ENCODE measurements at places on chromosomes 7 and 10.
A peak's percentile ranks its signal among the peaks of the same experiment; 100 is the strongest.

GRCh38 chr7:91127959-91128358, 136.3 kb upstream of the FZD1 start:
- DNase-seq: no peak

DNA sequence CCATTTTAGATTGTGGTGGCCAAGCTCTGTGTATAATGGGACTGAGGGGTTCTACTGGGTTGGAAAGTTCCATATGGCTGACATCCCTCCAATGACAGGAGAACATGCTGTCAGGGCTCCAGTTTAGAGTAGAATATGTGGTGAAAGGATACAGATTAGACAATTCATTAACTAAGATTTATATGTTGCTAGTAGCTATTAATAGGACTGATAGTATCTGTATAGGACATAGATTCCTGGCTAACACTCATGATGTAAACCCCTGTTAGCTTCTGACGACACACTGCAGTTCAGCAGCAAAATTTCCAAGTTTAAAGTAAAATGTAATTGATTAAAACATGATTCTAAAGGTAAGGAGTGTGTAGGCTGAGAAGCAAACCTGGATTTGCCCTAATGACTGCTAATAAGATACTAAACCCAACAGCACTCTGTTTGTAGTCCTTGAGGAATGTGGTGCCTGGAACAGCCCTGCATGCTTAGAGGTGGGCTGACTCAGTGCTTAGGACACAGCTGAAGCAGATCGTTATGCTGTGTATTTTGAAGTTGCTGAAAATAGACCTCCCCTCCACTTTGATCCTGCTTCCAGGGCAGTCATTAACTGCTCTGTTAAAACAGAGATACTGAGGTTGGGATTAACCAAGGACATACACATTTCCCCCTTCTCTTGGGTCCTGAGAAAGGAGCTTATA, 1129.6 kb downstream of the SORCS3 start:
- no peak for DNase-seq

DNA sequence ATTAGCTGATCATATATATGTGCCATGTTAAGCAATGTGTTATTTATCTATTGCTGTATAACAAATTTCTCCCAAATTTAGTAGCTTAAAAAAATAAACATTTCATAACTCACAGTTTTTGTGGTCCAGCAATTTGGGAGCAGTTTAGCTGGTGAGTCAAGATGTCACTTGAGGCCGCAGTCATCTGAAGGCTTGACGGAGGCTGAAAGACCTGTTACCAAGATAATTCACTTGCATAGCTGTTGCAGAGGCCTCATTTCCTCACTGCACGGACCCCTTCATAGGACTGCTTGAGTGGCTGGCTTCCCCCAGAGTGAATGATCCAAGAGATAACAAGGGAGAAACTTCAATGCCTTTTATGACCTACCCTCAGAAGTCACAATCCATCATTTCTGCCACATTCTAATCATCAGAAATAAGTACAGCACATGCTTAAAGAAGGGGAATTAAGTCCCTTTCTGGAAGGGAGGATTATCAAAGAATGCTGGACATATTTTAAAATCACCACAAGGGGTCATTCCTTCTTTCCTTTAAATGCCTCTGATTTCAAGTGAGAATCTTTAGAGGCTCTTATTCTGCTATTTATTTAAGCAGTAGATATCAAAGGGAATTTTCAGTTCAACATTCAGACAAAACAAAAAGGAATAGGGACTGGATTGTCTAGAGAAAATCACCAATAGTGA, 10.5 kb upstream of the SRPK2 start:
- no peak for DNase-seq

DNA sequence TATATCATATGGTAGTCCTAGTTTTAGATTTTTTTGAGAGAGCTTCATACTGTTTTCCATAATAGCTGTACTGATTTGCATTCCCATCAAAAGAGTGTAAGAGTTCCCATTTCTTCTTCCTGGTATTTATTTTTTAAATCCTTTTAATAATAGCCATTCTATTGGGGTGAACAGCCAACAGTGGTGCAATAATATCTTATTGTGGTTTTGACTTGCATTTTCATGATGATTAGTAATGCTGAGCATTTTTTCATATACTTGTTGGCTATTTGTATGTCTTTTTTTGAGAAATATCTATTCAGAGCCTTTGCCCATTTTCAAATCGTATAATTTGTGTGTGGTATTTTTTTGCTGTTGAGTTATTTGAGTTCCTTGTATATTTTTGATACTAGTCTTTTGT, 167.4 kb downstream of the FZD1 start:
- no peak for DNase-seq

- no peak for DNase-seq
Measured at GRCh38 chr10:18109341-18109870, 30.8 kb upstream of the CACNB2 start.

GRCh38 chr10:62803724-62804355, 680 bp upstream of the ADO start:
- DNase-seq: no peak

- DNase-seq: no peak
Measured at GRCh38 chr10:87589645-87590051, 70.0 kb upstream of the PAPSS2 start.

DNA sequence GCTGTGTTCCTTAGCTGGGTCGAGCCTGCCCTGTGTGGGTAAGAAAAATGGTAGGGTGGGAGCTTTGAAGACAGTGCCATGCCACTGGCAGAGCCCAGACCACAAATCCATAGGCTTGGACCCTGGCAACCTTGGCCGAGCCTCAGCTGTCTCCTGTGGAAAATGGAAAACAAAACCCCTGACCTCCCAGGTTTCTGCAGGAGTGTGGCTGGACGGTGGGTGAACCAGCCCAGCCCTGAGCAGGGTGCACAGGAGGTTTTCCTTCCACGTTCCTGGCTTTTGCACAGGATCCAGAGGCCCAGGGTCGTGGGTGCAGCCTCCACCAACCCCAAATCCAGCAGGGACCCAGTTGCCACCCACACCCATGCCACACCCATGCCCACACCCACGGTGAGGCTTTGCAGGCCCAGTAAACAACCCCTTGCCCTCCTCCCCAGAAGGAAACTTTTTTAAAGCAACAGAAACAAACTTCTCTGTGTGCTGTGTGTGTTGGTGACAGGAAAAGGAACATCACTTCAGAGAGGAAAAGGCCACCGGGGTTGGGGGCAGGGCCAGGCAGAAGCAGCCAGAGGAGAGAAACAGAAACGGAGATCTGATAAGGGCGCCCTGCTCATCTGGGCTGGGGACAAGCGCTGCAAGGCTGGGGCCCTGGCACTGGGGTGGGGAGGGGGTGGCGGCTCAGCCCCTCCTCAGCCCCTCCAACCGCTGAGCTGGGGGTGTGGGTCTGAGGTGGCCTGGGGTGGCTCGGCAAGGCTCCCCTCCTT, 20.7 kb upstream of the ZMIZ1 start:
- DNase-seq: peak; percentile 68

- peak; percentile 21 for DNase-seq
Measured at GRCh38 chr7:131327049-131327625, 539 bp upstream of the MKLN1 start.

DNA sequence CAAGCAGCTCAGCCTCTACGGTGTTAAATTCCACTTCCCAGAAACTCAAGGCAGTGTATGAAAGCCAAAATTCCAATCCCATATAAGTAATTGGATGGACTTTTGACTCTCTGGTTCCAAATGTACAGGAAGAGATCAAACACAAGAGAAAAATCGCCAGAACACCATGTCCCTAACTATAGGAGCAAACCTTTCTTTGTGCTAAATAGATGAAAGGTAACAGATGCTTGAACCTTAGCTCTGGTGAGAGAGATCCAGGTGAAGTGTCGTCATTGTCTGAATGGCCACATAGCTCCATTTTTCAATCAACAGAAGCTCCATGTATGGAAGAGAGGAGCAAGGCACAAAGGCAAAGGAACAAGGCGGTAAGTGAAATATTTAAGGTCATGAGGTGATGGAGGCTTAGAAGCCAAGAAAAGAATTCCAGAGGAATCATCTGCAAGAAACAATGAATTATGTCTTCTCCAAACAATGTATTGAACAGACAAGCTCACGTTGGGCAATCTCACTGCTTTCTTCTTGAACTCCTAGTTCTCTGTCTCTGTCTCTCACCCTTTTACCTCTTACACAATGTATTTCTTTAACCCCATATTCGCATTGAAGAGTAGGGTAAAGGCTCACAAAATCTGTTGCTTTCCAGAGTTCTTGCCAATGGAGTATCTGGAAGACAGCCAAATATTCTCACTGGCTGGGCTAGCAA, 585.1 kb downstream of the GATA3 start:
- DNase-seq: no peak

GRCh38 chr7:130699686-130700085, 13.3 kb upstream of the TSGA13 start:
- DNase-seq: peak; percentile 4

DNA sequence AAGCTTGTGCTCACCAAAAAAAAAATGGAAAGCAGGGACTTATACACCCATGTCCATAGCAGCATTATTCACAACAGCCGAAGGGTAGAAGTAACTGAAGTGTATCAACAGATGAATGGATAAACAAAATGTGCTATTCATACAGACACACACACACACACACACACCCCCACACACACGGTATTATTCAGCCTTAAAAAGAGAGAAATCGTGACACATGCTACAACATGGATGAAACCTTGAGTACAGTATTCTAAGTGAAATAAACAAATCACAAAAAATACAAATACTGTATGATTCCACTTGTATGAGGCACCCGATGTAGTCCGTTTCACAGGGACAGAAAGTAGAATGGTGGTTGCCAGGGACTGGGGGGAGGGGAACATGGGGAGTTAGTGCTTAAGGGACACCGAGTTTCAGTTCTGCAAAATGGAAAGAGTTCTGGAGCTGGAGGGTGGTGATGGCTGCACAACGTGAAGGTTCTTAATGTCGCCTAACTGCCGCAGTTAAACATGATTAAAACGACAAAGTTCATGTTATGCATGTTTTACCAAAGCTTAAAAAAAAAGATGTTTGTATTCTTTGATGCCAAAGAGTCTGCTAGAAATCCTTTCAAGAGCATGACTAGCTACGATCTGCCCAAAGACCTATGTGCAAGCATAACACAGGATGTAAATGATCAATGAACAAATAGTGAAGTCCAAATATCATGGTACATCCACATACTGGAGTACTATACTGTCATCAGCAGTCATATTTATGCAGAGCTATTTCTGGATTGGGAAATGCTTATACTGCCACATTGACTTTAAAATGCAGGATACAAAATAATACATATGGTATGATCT, 7.2 kb downstream of the TNS3 start:
- DNase-seq: no peak

GRCh38 chr7:46386428-46387399, 465.6 kb upstream of the IGFBP3 start:
- DNase-seq: no peak

- no peak for DNase-seq
Measured at GRCh38 chr7:3282457-3282856, 18.6 kb upstream of the SDK1 start.

GRCh38 chr7:21731977-21732376, 189.1 kb downstream of the DNAH11 start:
- no peak for DNase-seq

DNA sequence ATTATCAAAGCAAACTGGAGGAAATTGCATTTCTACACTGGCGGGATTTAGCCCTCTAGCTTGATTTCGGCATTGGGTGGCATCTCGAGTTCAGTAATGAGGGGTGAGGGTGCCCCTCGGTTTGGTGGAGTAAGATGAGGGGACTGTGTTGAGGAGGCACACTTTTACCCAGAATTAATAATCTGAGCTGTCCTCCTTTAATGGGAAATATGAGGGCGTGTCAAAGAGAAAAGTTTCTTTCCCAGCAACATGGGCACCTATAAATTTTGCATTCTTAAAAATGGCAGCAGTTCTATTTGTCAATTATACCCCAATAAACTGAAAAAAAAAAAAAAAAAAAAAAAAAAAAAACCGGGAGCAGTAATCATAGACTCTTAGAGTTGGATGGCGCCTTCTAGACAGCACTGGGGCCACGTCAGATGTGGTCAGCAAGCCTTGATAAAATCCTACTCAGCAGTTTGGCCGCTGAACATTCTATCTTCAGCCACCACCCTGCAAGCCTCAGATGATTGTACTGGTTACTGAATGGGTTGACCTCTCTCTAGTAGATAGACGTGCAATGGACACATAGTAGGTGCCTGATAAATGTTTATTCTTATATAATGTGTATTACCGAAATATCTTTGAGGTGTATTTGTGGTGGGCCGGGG, 931 bp downstream of the PAPSS2 start:
- no peak for DNase-seq

DNA sequence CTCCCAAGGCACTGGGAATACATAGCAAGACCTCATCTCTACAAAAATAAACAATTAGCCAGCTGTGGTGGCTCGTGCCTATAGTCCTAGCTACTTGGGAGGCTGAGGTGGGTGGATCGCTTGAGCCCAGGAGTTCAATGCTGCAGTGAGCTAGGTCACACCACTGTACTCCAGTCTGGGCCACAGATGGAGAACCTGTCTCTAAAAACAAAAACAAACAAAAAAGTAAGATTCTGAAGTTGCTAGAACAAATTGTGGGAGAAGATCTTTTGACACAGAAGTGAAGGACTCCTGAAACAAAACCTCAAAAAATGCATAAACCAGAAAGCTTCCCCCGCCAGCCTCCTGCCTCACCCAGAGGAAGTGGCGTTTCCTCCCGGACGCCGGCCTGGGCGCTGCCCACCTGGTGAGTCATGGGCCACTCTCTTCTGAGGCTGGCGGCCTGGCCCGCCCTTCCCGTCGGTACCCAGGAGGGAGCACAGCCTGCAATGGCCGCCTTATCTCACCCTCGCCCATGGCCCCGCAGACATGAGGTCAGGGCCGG, 25.4 kb upstream of the ELN start:
- peak; percentile 49 for DNase-seq

- no peak for DNase-seq
Measured at GRCh38 chr10:49283491-49283890, 15.5 kb upstream of the C10orf71 start.

DNA sequence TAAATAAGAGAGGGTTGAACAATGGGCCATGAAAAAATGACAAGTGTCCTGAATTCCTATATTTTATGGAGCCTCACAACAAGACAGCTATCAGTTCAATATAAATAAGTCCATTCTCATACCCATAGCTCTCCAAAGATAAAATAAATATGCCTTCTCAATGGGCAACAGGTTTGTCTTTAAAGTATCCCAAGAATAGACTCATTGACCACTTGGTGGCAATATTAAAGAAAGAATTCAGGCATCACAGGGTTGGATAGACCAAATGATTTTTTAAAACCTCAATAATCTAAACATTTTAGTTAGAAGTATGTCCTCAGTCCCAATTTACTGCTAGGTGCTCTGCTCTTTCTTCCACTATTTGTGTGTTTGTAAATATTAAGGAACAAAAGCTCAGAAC, 165.1 kb upstream of the WNT16 start:
- DNase-seq: no peak

GRCh38 chr7:121741896-121742295, 131.1 kb upstream of the PTPRZ1 start:
- no peak for DNase-seq

GRCh38 chr10:88491314-88491713, 91.8 kb downstream of the RNLS start:
- DNase-seq: no peak

DNA sequence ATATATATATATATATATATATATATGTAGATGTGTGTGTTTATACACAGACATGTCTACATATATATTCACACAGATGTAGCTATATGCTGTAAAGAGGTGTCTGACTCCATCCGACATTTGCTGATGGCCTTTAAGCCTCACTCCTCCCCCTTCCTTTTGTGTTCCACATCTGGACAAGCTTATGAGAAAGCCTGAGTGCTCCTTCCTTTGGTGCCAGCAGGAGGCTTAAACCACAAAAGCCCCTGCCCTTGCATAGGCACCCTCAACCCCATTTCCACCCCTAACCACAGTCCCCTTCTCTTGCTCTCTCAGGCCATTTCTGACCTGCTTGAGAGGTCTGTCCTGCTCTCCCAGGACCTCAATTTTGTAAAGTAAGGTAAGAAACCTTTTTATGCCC, 98.7 kb downstream of the SVOPL start:
- DNase-seq: no peak
